ENCODE measurements at places on chromosomes 4 and X. TPM values are rescaled to one million over a fixed set of nuclear protein-coding genes. Genes with fewer than 3 reads are reported as not detected.

DNA sequence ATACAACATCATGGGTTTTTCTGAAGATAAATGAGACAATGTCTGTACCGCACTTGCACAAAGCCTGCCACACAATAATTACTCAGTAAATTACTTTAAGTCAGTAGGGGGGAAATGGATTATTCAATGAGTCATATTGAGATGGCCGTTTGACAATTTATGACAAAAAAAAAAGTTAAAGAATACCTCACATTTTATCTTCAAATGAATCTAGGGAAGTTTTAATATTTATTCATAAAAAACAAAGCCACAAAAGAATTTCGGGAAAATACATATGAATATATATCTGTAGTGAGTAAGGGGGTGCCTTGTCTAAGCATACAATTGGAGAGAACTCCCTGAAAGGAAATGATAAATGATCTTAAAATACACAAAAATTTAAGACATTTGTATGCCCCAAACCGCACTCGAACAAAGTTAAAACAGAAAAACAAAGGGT, 197.0 kb upstream of the SLC7A11 start:
- DNase-seq, result no peak

Gene FGB
- total RNA-seq, result not detected

GRCh38 chrX:73930300-73930699, 367.3 kb downstream of the CHIC1 start:
- DNase-seq, result peak; percentile 61

DNA sequence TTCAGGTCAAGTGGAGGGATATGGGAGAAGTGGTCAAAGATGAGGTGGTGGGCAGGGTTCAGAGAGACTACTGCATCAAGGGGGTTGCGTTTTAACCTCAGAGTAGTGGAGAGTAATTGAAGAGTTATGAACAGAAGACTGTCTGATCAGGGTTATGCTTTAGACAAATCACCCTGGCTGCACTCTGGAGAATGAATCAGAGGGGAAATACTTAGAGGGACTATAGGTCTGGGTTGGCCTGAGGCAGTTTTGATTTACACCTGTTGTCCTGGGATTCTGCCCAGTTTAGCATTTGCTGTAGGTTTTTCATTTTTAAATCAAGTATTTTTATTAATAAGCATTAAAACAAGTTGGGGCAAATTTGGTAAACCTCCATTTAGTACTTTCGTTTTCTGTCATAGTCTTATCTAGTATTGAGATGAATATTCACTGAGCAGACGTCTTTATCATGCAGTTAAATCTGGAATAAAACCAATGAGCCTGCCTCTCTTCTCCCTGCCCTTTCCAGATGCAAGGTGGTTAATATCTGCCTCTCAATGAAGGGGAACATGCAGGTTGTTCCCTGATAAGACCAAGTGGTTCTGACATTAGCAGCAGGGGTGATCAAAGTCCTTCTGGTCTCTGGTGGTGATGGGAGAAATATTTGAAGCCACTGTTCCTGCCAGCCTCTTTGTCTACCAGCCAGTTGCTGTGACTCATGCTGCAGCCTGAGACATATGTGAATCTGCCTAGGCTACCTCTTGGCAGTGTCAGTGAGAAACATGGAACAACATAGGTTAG, 116.0 kb upstream of the RPS6KA3 start:
- no peak for DNase-seq

DNA sequence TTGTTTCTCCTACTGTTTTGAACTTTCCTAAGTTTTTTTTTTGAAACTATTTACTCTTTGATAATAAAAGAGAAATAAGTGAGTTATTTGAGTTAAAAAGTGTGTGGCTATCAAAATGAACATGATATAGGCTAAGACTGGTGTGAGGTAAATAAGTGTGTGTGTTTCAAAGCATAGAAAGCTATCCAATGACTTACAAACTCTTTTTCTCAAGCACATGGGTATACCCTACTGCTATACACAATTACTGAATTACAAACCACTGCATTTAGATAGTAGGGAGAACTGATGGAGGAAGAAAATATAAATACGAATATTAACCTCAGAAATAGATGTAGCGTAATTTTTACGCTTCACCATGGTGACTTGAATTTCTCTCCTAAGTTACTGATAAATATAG, 305.8 kb upstream of the ANXA10 start:
- no peak for DNase-seq

Gene FGFR3
- total RNA-seq, result 40.6 TPM

DNA sequence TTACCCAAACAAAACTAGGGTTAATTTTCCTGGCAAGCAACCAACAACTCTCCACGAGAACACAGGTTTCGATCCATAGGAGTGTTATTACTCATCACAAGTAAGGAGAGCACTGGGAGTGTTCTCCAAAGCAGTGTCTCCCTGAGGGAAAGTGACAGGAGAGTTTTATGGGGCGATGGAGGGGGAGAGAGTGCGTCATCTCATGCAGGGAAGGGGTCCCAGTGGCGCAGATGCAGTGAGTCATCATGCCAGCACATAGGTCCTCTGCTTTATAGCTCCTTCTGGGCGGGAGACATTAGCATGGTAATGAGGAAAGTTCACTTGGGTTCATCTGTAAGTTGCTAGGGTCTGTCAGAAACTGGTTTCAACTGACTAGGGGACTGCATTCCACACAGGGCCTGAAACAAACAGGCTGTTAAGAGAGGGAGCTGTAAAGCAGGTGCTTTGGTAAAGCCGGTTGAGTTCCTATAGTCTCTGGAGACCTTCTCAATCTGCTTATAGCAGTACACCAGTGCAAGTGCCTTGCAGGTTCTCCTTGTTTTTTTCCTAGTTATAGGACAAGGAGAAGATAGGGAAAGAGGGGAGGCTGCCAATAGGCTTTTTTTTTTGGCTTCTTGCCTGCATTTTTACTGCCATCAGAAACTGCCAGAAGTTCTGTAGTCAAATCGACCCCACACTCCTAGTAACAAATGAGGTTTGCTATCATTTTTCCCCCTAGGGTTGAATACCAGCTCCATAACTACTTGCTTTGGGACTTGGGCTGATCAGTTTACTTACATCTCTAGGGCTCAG, 12.8 kb upstream of the BOD1L1 start:
- DNase-seq, result peak; percentile 97

- DNase-seq, result no peak
Measured at GRCh38 chr4:66923081-66923865, 622.0 kb downstream of the CENPC start.

- DNase-seq, result peak; percentile 89
Measured at GRCh38 chr4:21451032-21451431, 497.5 kb downstream of the KCNIP4 start.

- no peak for DNase-seq
Measured at GRCh38 chr4:169030562-169030982, 20.5 kb upstream of the CBR4 start.

Gene RRAGB
- 7.1 TPM for total RNA-seq

- DNase-seq, result no peak
Measured at GRCh38 chr4:88735564-88735963, 37.9 kb upstream of the NAP1L5 start.

- peak; percentile 58 for DNase-seq
Measured at GRCh38 chrX:43655151-43656004, 721 bp upstream of the MAOA start.

GRCh38 chrX:10514891-10515290, 105.5 kb downstream of the MID1 start:
- DNase-seq, result no peak

DNA sequence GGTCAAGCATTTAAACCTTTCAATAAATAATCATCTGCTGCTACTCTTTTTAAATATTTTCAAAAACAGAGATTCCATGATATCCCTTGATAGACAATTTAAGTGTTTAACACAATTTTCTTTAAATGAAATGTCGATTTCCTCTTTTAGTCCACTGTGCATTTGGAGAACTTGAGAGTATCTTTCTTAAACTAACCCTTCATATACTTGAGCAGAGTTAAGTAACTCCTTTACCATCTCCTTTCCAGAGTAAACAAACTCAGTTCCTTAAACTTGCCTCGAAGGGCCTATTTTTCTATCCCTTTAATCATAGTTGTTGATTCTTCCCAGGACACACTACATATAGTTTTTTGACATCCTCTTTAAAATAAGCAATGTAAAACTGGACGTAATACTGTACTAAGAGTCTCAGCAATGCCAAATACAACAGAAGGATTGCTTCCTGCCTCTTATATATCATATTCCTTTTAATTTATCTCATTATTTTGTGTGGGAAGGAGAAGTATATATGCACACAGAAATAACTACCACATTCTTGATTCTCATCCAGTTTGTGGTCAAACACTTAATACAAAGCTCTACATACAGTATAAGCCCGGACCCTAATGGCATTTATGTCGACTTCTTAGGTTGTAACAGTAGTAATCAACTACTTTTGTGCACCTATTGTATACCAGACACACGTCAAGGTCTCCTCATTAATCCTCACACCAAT, 22.8 kb downstream of the RAB28 start:
- no peak for DNase-seq

- DNase-seq, result no peak
Measured at GRCh38 chr4:40300371-40301162, 34.6 kb upstream of the CHRNA9 start.

DNA sequence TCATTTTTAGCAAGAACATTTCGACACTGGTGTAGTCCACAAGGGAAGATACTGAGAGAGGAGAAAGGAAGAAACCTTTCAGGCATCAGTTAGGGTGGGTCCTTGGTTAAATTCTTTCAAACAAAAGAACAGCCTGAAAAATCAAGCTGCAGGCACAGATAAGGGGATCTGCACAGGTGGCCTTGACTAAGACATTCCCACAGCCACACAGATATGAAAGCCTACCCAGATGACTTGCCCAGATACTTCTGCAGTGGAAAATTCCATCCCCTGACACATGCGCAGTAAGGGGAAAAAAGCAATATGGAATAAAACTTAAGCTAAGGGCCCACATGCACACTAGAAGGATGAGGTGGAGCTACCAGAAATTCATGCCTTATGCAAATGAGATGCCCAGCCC, 8.9 kb upstream of the TMEM165 start:
- DNase-seq, result no peak

DNA sequence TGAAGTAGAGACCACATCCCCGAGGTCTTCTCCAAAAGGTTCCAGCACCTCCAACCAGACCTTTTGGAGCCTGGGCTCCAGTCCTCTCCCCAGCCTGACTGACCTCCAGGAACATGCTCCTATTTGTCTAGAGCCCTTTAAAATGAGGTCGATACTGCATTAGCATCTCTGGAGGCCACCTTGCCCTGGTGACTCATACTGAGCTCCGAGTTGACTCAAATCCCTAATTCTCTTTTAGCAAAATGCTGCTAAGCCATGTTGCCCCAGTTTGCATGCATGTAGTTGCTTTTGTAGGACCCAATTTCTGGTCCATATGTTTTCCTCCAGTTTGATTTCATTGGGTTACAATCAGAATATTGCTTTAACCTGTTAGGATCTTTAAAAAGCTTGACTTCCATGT, 43.5 kb upstream of the CITED1 start:
- no peak for DNase-seq

DNA sequence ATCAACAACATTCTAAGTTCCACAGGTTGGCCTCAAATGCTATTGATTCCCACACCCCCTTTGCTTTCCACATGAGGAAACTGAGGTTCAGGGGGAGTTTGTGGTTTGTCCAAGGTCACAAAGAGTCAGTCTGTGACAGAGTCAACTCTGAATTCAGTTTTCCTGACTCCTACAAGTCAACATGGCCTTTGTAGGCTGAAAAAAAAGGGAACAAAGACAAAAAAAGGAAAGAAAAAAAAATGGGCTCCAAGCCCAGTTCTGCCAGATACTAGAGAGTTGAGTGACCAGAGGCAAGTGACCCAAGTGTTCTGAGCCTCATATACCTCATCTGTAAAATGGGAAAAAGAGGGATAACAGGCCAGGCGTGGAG, 16.5 kb upstream of the PIM2 start:
- DNase-seq, result no peak

Gene SPARCL1
- not detected for total RNA-seq

Gene SCD5
- total RNA-seq, result 16.9 TPM

Gene CWH43
- 10.2 TPM for total RNA-seq

DNA sequence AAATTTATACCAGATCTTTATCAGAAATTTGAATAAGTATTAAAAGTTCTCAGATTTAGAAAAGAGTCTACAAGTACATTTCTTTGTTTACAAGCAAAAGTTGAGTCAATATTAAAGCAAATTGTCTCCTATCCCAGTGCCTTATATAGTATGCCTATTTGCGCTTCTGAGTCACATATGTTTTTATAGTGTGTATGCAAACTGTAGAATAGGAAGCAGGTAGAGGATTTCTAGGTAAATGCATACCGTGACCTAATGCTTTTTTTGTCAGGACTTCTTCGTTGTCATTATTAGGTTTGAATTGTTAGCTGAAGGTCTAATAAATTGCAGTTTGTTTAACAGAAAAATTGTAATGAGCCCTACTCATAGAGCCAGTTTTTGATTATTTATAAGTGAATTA, 22.2 kb downstream of the CEP44 start:
- no peak for DNase-seq

DNA sequence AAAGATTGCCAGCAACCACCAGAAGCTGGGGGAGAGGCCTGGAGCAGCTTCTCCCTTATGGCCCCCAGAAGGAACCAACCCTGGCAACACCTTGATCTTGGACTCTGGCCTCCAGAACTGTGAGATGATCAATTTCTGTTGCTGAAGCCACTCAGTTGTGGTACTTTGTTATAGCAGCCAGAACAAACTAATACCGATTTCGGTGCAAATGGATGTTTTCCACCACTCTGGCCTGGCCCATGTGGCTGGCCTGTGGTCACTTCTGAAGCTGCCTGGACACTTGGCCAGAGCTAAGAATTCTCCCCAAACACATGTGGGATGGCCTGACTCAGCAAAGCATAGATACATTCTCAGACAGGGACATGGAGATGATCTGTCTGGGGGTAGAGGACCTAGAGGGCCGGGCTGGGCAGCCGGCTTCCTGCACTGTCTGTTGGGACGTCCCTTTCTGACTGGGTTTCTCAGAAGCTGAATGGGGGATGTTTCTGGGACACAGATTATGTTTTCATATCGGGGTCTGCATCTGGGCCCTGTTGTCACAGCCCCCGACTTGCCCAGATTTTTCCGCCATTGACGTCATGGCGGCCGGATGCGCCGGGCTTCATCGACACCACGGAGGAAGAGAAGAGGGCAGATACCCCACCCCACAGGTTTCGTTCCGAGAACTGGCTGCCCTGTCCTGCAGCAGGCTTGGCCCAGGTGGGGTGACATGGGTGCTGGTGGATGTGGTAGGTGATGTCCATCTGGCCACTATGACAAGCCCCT, 4.1 kb downstream of the FOXP3 start:
- DNase-seq, result no peak

GRCh38 chrX:72110876-72111708, 20.6 kb downstream of the RTL5 start:
- no peak for DNase-seq

DNA sequence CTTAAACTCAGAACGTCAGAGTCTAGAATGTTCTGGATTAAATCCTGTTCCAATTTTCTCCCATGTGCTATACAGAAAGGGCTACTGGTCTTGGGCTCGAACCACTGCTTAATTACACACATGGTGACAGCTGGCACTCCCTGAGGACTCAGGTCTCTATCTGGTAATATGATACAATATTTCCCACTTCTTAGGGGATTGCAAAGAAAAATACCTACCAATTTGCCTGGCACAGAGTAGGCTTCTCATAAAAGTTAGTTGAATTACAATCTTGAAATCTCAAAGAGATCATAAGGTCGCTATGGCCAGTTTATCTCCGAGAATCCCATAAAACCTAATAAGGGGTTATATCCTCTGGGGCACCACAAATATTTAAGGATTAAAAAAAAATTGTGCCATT, 8.6 kb downstream of the GPM6B start:
- no peak for DNase-seq

All from foreskin keratinocyte (primary cell).